ENCODE measurements at places on chromosomes 4 and X. TPM values are rescaled to one million over a fixed set of nuclear protein-coding genes. Genes with fewer than 3 reads are reported as not detected.

- no peak for DNase-seq
Observed at GRCh38 chr4:81106150-81106549, 75.6 kb downstream of the BMP3 start.

The HPGD gene
- 33.7 TPM for total RNA-seq

DNA sequence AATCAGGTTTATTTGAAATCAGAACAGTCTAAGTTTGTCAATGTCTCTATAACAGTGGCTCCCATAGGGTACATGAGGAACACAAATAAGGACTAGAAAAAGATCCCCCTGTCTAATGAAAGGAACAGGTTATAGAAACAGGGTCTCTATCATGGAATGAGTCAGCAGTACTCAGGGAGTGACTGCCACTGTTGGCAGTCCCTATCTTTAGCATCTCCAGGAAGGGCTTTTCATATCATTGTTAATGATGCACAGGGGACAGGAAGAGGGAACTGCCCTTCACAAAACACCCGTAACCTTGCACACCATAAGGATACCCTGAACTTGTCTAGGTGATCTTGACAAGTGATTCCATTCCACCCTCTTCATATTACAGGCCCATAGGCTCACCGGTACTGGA is 38.5 kb upstream of the SMIM10L2A start:
- no peak for DNase-seq

DNA sequence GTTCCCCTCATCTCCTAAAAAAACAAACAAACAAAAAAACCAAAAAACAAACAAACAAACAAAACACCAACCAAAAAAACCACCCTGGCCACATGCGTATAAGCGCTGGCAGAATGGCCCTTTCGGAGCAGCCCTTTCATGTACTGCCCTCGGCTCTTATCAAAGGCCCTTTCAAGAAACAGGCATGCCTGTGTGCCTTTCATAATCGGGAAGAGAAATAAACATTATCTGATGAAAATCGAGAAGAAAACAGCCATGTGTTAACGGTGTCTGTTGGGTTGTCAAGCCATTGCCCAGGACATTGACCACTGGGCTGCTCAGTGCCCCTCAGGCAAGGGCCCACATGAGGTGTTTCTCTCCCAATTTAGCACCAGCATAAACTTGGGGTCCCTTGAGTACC is 68.3 kb downstream of the PJA1 start:
- no peak for DNase-seq

DNA sequence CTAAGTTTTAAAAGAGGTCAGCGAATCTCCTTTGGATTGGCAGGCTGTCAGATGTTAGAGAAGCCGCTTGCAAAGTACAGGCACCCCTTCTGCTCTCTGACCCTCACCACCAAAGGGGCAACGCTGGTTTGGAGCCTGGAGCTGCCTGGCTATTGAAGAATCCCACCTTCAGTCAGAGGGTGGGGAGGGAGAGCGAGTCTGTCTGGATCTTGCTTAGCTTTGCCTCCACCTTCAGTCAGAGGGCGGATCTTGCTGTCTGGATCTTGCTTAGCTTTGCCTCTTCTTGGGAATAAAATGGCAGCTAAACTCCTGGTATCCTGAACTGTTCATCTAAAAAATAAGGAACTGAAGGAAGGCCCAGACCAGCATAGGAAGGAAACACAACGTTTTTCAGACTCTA is 7.3 kb downstream of the CCDC110 start:
- no peak for DNase-seq

The SGCB gene
- total RNA-seq = 1.7 TPM

GRCh38 chr4:129410115-129410514 is 314.2 kb downstream of the C4orf33 start:
- no peak for DNase-seq

DNA sequence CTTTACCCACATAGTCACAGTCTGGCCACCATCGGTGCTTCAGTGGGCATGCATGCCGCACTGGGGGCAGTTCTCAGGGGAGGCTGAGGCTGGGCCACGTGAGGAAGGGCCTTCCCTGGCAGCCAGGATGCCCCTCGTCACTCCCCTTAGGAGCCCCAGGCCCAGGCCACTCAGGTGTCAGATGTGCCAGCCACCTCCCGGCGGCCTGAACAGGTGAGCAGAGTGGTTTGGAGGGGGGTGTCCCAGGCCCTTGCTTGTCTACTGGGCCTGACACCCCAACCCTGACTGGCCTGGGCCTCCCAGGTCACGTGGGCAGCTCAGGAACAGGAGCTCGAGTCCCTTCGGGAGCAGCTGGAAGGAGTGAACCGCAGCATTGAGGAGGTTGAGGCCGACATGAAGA is 12.1 kb downstream of the CCDC22 start:
- DNase-seq = no peak

DNA sequence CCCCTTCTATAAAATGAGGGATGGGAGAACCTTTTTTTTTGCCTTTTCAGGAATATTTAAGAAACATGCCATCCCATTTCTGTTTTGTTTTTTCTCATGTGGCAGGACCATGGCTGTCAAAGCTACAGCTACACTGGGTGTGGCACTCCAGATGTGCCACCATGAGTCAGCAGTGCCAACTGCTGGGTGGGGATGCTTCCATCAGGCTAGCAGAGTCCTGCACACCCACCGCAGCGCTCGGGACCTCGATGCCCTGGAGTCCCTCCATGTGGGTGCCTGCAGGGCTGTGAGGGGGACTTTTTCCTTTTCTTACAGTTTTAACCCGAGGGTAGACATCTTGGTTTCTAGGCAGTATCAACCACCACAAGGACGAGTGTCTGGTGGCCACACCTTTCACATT is 352.6 kb downstream of the NR3C2 start:
- no peak for DNase-seq

DNA sequence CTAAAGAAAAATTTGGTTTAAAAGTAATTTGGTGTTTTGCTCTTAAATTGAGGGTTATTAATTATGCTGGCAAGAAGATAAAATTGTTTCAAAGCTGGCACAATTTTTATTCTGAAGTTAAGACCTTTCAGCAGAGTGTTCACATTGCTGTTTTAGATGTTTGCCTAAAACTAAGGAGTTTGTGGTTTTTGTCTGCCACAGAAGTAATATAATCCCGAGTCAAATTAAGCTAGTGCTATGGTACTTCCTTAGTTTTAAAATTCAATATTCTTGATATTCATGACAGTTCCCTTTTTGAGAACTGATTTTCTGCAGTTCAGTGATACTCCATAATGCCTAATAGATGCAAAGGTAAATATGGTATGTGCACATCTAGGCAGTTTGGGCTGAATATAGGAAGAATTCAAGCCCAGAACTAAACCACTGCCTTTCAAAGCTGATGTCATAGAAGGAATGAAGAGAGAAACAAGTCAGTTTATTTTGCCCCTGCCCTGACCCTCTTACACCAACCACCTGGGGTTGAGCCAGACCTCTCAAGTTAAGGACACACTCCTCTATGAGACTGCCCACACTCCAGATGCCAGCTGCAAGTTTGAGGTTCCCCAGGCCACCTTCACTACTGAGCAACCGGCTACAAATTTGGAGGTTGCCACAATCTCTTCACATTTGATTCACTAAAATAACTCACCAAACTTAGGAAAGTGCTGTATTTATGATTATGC is 32.1 kb upstream of the VEGFC start:
- no peak for DNase-seq

The SSX2B gene
- not detected for total RNA-seq

DNA sequence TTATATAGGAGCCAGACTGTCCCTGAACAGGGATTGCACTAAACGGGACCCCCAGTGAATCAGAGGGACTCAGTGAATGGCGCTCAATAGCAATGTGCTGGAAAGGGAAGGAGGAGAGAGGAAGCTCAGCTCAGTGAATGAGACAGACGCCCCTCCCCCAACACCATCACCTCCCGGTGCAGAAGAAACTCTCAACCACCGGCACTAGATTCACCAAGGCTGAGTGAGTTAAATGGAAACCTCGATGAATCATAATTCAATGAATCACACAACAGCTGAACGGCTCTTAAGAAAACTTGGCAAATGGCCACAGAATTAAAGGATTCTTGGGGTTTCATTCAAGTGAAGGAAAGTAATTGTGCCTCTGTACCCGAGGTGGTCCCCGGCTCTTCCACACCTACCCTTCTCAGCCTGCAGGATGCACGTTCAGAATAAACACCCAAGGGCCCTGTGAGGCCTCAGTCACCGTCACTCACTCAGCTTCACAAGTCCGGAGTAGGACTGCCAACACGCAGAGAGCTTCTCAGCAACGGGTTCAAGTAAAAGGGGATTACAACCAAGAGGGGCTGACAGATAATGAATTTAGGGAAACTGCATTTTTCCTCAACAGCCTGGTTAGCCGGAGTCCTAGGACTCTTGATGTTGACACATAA is 29.3 kb downstream of the CRMP1 start:
- DNase-seq = peak; percentile 24

The PARM1 gene
- 1.1 TPM for total RNA-seq

- DNase-seq = no peak
Observed at GRCh38 chr4:82611982-82612381, 50.2 kb upstream of the TMEM150C start.

- DNase-seq = no peak
Observed at GRCh38 chrX:113892891-113893290, 691.0 kb upstream of the HTR2C start.

- no peak for DNase-seq
Observed at GRCh38 chr4:34466411-34466810, 1777.9 kb downstream of the ARAP2 start.

GRCh38 chrX:149718757-149719156 is 6.9 kb downstream of the MAGEA11 start:
- DNase-seq = no peak

- peak; percentile 81 for DNase-seq
Observed at GRCh38 chrX:71178908-71179307, 34.3 kb downstream of the NLGN3 start.

The OPRPN gene
- total RNA-seq = not detected

The COL25A1 gene
- not detected for total RNA-seq

GRCh38 chr4:48275247-48275646 is 5.6 kb upstream of the TEC start:
- peak; percentile 48 for DNase-seq

GRCh38 chrX:75181721-75182120 is 25.6 kb upstream of the ABCB7 start:
- DNase-seq = no peak

The EVC gene
- total RNA-seq = not detected

- DNase-seq = no peak
Observed at GRCh38 chr4:91958596-91958995, 345.2 kb upstream of the GRID2 start.

GRCh38 chr4:73668782-73669201 is 48.6 kb upstream of the RASSF6 start:
- no peak for DNase-seq

GRCh38 chr4:186932196-186932595 is 208.5 kb upstream of the FAT1 start:
- DNase-seq = peak; percentile 80

DNA sequence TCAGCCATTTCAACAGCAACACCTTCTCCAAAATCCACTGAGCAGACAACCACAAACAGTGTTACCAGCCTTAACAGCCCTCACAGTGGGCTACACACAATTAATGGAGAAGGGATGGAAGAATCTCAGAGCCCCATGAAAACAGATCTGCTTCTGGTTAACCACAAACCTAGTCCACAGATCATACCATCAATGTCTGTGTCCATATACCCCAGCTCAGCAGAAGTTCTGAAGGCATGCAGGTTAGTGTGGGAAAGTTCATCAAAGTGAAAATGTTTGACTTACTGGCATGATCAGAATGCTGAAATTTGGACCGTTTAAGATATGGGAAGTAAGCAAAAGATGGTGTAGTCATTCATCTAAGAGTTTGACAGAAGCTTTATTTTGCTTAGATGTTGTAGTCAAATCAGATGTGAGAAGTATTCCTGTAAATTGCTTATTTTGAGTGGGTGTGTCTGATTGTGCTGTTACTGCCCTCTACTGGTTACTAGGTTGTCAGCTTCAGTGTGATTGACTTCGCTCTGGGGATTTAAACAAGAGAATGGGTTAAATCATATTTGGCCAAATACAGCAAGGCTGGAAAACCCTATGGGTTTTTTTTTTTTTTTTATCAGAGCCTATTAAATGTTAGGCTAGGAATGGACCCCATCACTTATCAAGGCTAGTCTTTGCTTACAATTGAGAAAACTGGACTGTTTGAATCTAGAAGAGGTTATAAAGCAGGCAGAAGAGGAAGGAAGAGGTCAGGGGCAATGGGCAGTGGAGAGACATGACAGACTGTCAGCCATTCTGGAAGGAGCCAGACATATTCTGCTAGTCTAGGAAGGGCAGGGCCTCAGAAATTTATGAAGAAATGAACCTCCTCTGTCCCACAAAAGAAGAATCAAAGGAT is 130.3 kb downstream of the DIPK2B start:
- peak; percentile 64 for DNase-seq

The CASP3 gene
- total RNA-seq = 7.9 TPM

- DNase-seq = no peak
Observed at GRCh38 chr4:105283501-105283900, 136.8 kb downstream of the TET2 start.

DNA sequence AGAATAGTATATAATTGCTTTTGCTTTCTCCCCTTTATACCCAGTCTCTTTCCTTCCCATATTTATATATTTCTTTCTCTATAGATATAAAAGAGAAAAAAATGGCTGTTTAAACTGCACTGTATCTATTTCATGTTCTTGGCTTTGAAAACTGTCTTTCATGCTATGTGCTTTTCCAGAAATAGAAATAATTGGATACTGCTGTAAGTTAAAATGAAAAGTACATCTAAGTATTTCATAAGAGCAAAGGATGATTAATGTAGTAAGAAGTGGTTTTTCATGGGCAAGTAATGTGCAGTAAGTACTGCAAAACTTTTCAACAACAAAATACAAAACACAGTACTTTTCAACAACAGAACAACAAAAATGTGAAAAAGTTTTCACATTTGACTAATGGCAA is 237.9 kb downstream of the SNCA start:
- no peak for DNase-seq

GRCh38 chr4:63788271-63788670 is 621.0 kb downstream of the TECRL start:
- no peak for DNase-seq

- no peak for DNase-seq
Observed at GRCh38 chr4:67460574-67460973, 84.7 kb downstream of the CENPC start.

DNA sequence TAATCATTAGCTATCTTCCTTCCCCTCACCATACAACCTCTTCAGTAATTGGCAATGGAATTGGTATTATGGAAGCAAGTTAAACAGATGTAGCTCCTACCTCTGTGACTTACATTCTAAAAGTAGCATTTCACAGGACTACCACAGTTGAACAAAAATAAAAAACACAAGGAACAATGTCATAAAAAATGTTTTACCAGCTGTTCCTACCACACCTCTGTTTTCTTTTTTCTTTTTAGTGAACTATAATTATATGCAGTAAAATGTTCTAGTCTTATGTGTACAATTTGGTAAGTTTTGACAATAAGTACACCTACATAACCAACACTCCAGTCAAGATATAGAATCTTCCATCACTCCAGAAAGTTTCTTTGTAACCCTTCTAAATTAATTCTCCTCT is 54.1 kb upstream of the GEMIN8 start:
- no peak for DNase-seq

The TLR10 gene
- total RNA-seq = not detected

The PPEF1 gene
- not detected for total RNA-seq

The FGF13 gene
- not detected for total RNA-seq

GRCh38 chrX:3219231-3219630 is 127.2 kb downstream of the MXRA5 start:
- no peak for DNase-seq
